ENCODE measurements at places on chromosomes 7 and 10. TPM values are rescaled to one million over a fixed set of nuclear protein-coding genes. Genes with fewer than 3 reads are reported as not detected.

GRCh38 chr7:114112806-114113205 is 194.0 kb upstream of the PPP1R3A start:
- DNase-seq: no peak

DNA sequence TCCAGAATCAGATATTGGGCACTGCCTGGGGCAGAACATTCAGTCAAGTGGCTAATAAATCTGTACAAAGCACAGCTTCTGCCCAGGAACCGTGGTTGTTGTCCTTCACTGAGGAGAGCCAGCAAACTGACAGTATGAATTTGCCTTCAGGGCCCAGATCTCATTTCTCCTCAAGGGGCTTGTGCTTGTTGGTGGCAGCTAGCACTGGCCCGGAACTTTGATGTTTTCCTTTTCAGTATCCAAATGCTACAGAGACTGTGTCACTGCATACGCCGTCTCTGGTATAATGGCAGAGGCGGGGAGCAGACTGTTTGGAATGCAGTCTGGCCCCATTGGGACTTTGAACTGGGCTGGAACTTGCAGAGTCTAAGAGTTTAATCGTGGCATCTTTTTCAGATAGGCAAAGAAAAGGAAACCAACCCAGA is 30.4 kb upstream of the ADD3 start:
- DNase-seq: no peak

DNA sequence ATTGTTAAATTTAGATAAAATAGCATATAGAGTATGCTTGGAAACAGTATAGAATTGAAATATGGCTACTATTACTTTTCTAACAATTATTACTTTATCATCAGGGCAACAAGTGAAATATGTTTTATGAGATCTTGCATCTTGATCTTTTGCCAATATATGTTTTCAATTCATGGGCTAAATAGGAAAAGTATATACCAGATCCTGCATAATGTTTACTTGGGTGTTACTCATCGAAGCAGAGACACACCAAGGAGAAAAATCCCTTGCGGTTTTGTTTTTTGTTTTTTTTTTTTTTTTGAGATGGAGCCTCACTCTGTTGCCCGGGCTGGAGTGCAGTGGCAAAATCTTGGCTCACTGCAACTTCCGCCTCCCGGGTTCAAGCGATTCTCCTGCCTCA is 541.4 kb downstream of the SUGCT start:
- DNase-seq: no peak

EPHB6 gene
- 21.4 TPM for total RNA-seq

- DNase-seq: peak; percentile 11
These were observed 9.5 kb downstream of the PDGFA start for GRCh38 chr7:510131-510481.

UCMA gene
- not detected for total RNA-seq

AGMO gene
- 1.2 TPM for total RNA-seq

GRCh38 chr7:51680594-51681399 is 364.2 kb upstream of the COBL start:
- DNase-seq: no peak

DNA sequence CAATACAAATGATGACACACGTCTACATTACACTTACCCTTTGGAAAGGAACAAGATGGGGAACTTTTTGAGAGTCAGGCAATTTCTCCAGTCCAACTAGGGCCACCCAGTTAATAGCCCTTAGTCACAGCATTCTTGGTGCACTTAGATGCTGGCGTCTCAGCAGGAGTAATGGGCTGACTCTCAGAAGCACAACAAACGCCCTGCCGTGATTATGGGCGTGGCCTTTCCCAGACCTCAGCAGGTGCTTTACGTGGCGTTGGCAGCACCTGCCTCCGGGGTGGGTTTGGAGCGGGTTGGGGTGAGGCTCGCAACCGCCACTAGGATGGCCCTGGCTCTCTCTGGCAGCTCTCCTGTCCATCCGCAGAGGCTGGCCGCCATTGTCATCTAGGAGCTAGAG is 147.6 kb upstream of the SHH start:
- no peak for DNase-seq

- DNase-seq: no peak
These were observed 647 bp downstream of the PLAU start for GRCh38 chr10:73911553-73912004.

ADAM12 gene
- total RNA-seq: 18.4 TPM

DNA sequence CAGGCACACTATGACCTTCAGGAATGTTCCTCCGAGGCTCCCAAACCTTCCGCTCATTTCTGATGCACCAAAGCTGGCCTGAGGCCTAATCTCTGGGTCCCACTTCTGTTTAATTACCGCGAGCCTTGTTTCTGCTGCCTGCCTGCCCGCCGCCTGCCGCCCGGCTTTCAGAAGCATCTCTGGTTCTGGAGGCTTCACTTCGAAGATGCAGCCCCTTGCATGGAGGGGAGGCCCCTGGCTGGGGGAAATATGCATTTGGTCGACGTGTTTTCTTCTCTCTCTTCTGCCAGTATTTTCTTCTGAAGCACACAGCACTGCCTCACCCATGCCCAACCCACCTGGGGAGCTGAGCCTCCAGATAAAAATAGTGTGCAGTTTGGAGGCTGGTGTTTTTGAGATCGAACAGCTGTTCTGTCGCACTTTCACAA is 166.9 kb downstream of the PAXIP1 start:
- DNase-seq: no peak

ATOH7 gene
- total RNA-seq: 0.86 TPM

DNA sequence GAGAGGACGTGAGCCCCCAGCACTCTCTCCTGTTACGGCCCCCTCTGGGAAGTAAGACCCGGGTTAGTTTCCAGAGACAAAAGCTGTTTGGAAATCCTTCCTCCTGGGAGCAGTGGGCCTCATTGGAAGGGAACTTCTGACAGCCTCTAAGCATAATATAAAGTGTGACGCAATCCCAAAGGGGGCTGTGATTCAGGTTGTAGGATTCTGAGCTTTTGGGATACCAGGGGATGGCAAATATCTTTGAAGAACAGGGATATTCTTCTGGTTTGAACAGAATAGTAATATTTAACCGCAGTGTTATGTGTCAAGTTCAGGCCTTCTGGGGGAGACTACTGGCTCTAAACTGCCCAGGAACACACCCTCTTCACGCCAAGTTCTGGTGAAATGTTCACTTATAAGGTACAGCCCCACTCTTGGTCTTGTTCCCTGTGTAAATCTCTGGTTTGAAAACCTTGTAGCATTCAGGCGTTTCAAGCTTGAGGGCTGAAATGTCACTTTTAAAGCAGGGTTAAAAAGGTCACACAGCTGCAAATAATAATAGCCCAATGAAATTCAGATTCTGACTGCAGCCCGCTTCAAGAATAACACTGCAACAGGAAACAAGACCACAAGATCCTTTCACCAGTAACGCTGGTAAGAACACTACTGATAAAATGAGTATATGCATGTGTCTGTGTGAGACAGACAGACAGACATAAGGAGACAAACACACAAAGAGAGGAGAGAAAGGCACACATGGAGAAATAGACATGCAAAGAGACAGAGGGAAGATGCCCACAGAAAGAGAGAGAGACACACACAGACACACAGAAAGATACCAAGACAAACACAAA is 69.0 kb downstream of the CREB5 start:
- DNase-seq: no peak

- DNase-seq: no peak
These were observed 336.0 kb downstream of the SUGCT start for GRCh38 chr7:40470817-40471216.

DNA sequence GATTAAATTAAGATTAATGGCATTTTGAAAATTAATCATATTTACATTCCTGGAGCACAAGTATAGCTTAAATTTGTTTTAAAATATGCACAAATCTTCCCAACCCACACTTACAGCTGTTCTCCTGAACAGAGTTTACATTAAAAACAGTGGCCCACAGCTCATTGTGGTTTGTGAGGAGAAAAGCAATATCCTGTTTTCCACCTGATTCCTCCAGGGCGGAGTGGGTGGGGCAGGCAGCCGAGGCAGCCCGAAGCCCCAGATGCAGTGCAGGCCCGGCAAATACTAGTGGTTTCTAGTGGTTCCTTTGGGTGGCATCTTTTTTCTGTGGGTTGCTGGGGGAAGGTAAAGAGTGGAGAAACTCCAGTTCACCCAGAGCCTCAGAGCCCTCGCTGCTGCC is 280.8 kb downstream of the ARHGAP12 start:
- no peak for DNase-seq

- no peak for DNase-seq
These were observed 91.3 kb upstream of the TMEM106B start for GRCh38 chr7:12119620-12120303.

GIMAP2 gene
- not detected for total RNA-seq

GRCh38 chr10:121485436-121486139 is 112.7 kb downstream of the FGFR2 start:
- no peak for DNase-seq

- peak; percentile 6 for DNase-seq
These were observed 78.5 kb downstream of the GRID1 start for GRCh38 chr10:86287966-86288579.

INTS15 gene
- total RNA-seq: 36.9 TPM

- DNase-seq: no peak
These were observed 28.4 kb upstream of the IFRD1 start for GRCh38 chr7:112421666-112422486.

KMT2E gene
- total RNA-seq: 126 TPM

DNA sequence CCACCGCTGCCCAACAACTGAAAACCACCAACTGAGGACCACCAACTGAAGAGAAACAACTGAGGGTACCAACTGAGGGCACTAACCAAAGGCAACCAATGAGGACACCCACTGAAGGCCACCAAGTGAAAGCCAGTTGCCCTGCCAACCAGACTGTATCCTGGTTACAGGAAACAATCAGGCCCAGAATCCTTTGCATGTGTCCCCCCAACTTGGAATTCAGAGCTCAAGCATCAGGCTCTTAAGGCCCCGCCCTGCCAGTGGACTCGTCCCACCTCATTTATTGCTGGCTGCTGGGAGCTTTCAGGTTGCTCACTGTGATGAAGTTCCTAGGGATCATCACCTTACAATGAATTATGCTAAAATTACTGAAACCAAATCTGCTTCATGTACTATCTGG is 76.6 kb upstream of the ABI1 start:
- DNase-seq: no peak

DNA sequence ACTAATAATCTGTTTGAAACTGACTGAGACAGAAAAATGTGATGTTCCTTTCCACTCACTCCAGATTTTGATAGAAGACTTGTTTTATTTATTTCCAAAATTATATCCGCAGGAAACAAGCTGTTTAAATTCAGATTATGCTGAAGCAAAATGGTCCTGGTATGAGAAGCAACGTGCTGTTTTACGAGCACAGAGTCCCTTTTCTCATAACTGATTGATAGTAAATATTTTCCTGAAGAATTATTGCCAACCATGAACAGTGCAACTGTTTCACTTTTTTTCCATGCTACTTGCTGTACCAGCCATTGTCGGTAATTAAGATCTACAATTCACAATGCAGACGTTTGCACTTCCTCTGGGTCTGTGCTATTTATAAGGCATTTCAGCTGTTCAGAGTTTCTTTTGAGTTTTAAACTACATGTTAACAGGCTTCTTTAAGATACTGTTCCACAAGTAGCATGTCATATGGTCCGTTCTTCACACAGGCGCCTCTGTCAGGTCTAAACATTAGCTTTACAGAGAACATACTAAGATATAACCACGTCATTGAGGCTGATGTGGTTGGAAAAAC is 103.8 kb downstream of the POLL start:
- no peak for DNase-seq

C10orf53 gene
- total RNA-seq: 0.25 TPM

WEE2 gene
- total RNA-seq: not detected

DNA sequence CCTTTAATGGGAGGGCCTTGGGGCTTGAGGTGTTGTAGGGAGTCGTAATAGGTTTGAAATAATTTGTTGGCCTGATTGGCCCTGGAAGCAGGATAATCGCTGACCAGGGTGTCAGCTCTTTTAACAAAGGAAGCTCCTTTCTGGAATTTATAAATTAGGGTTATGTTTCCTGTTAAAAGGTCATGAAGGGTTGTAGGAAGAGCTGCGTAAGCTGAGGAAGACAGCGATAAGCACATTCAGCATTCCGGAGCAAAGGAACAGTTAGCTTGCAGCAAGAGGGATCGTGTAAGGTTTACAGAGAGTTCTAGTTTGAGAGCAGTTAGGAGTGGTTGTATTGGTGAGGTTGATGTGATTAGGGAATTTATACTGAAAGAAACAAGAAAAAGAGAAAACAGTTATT is 21.3 kb downstream of the CPA4 start:
- no peak for DNase-seq

GRCh38 chr10:29409241-29410054 is 120.6 kb downstream of the LYZL1 start:
- peak; percentile 45 for DNase-seq

PLCE1 gene
- total RNA-seq: 0.25 TPM

ZNF239 gene
- 4.1 TPM for total RNA-seq

GRCh38 chr7:155884225-155885166 is 72.2 kb upstream of the SHH start:
- no peak for DNase-seq

GRCh38 chr10:25288181-25288580 is 113.4 kb downstream of the GPR158 start:
- DNase-seq: no peak

GRCh38 chr10:116780691-116781205 is 38.4 kb upstream of the HSPA12A start:
- no peak for DNase-seq

- no peak for DNase-seq
These were observed 306.8 kb downstream of the WDR11 start for GRCh38 chr10:121157998-121158397.

GRCh38 chr7:44308596-44309270 is 16.7 kb downstream of the CAMK2B start:
- no peak for DNase-seq

DNA sequence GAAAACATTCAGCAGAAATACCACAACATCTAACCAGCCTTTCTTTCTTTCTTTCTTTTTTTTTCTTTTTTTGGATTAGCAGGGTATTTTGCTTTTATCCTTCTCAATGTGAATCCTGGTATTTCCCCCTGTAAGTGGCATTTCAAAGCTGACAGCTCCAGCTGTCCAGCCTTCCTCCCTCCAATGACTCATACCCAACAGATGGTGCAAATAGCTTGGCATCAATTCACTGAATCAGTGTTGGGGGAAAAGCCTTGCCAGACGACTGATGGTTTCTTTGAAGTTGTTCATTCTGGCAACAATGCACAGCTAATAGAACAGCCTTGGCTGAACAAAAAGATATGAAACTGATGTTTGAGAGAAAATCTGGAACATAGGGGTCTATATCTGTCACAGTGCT is 316.8 kb upstream of the STEAP1 start:
- no peak for DNase-seq

DNA sequence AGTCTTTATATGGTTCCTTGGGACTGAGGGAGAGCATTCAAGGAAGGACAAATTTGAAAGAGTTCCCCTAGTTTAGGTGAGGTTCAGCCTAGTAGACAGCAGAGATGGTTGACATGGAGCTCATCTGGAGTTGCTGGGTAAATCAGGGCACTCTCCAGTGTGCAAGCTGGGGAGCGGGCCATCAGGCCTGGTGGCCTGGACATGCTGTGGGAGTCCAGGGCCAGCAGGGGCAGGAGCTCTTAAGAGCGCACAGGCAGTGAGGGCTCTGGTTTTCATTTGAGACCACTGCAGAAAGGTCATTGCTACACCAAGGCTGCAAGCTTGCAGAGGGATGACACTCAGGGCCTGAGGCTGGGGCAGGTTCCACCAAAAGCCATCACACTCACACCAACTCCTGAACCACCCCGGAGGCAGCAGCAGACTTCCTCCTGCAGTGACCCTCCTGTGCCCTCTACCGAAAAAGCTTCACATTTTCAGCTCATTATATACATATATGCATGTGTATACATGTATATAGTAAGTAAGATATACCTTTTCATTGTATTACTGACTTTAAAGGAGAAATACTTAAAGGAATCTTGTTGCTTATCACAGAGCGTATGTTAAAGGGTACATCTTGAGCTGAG is 39.5 kb downstream of the STEAP1B start:
- no peak for DNase-seq
